ENCODE measurements at places on chromosomes 2 and 18. TPM values are rescaled to one million over a fixed set of nuclear protein-coding genes. Genes with fewer than 3 reads are reported as not detected.

GRCh38 chr2:25878361-25879132 lies at the start of gene ASXL2:
ASXL2 (minus strand) TSS chr2:25878487; CDS start chr2:25878222, 265 bp downstream.
- peak; percentile 97 for DNase-seq

The INPP1 gene
- total RNA-seq = 15.9 TPM

GRCh38 chr18:30765247-30765646 lies 277.3 kb downstream of the DSC3 start:
- no peak for DNase-seq

The BMP10 gene
- total RNA-seq = not detected

- no peak for DNase-seq
Measured at GRCh38 chr2:113183703-113184102, 9.9 kb downstream of the PSD4 start.

The NR4A2 gene
- total RNA-seq = 19.7 TPM

The COX7A2L gene
- 99.8 TPM for total RNA-seq

GRCh38 chr2:38619458-38620164 lies 16.9 kb upstream of the HNRNPLL start:
- DNase-seq = no peak

DNA sequence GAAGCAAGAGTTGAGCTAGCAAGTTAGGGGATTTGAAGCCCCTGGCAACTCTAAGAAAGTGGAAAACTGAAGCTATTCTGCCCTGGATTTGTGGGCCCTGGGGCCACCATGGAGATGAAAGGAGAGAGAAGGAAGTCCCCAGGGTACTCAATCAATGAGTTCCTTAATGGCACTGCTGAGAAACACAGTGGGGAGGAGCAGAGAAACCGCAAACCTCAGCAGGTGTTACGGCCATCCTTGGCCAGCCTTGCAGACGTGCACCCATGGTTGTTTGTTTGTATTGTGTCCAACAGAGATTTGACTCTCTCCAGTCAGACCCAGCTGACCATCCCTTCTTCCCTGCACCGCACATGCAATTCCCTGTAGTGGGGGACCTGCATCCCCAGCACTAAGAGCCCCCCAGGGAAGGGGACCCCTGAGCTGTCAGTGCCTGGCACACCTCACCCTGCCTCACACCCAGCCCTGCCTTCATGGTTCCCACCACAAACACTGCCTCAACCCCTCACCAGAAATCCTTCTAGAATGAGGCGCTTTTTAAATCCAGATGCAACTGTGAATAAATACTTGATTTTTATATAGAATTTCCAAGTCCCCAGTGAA lies 255.3 kb downstream of the SH3BP4 start:
- no peak for DNase-seq

The EN1 gene
- not detected for total RNA-seq

DNA sequence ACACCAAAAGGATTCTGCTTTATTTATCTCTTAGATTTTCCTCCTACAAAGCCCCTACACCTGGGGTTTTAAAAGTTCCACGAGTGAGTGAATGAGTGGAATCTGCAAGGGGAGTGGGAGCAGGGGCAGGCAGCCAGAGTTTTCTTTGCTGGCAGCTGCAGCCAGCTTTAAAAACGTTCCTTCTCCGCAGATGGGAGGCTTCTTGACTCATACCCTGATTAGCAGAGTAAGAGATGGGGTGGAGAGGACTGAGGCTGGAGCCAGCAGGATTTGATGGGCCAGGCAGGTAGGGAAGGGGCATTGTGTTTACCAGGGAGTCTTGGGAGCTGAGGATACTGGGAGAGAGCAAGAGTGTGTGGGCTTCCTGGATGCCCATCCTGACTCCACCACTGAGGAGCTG lies 99.6 kb upstream of the TNP1 start:
- no peak for DNase-seq

DNA sequence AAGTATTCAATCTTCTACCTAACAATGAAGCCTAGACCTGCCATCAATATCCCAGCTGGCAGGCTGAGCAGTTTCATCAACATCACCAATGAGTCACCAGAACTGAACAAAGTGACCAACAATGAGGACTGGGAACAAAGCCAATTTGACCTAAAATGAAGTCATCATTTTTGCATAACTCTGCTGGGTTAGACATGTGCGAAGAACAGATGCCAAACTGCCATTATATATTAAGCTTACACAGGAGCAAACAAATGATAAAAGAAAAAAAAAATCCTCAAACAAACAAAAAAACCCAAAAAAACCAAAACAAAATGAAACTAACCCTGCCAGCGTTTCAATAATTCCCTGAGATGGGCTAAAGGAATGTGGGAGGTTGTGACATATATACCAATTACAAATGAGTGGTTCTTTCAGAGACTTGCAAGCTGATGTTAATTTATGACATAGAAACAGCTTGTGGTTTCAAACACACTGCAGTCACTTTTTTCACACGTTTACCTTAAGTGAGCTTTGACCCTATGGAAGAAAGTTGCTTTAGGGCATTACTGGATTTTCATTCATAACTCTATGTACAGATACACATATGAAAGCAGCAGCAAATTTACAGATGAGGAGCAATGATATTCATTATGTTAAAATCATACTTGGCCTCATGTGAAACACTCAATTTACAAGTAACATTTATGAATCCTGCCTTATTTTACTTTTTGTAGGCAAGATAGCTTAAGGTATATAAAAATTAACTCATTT lies 56.9 kb upstream of the CCDC141 start:
- no peak for DNase-seq

The CMPK2 gene
- total RNA-seq = 1.1 TPM

GRCh38 chr2:8004250-8004681 lies 677.6 kb upstream of the ID2 start:
- DNase-seq = no peak

GRCh38 chr18:34691614-34692013 lies 18.5 kb upstream of the DTNA start:
- DNase-seq = no peak

The CREG2 gene
- total RNA-seq = not detected

The GPR45 gene
- not detected for total RNA-seq

Measured in CD8-positive, alpha-beta memory T cell (primary cell).